Type B pancreatic cell (in vitro differentiated cells): ENCODE measurements at places on chromosomes 5 and 9.

GRCh38 chr5:89346573-89346972, 463.6 kb upstream of the MEF2C start:
- no peak for DNase-seq

- DNase-seq, result no peak
Measured at GRCh38 chr5:72206994-72207393, 99.7 kb downstream of the MAP1B start.

DNA sequence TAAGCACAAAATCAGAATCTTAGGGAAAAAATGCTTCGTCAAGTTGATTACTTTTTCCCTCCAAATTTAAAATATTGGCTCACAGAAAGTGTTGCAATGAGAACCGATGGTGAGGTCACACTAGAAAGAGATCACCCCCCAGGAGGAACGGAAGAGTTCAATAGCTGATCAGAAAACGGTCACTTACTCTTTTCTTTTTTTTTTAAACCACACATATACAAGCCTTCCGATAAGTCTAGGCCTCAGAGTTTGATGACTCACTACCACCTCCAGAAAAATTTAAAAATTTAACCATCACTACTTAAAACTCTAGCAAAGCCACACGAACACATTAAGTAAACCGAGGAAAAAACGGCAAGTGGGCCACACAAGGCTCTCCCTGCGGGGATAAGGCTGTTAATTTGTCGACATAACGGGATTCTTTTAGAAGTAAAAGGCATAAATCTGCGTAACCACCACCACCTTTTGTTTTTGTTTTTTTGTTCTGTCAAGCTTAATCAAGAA, 1.2 kb downstream of the SURF4 start:
- no peak for DNase-seq

DNA sequence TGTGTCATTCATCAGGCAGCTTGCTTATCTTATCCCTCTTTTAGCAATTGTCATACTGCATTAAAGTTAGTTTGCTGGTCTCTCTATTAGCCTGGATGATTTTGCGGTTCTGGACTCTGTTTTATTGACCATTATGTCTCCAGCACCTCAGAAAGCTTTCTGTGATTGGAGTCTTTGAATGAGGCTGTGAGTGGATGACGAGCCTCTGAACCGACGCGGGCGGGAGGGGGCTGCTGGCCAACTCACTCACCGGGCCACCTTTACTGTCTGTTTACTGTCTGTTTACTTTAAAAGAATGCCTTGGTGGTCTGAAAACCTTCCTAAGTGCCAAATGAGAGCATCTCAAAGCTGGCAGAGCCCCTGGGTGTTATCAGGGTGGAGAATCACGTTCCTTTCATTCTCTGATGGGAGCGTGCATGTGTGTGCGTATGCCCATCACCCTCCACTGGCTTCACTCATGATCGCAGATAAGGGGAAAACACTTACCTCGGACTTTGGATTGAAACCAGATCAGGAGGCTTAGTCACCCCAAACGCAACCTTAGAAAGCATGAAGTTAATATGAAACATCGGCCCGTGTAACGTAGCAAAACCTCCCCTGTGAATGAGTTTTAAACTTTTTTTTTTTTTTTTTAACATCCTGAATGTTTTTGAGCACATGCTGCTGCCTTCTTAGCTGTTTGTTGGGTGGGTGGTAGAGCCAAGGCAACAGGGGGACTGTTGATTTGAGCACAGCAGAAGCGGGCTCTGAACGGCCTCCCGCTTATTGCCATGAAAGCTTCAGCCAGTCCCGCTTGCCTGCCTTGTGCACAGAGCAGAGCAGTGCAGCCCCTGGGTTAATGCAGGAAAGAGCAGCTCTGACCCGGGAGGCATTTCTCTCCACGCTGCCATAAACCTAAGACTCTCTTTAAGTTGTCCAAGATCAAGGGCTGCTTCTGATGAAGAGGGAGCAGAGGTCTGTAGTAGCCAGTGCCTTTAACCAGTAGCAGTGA, 173.6 kb downstream of the GADD45G start:
- no peak for DNase-seq

DNA sequence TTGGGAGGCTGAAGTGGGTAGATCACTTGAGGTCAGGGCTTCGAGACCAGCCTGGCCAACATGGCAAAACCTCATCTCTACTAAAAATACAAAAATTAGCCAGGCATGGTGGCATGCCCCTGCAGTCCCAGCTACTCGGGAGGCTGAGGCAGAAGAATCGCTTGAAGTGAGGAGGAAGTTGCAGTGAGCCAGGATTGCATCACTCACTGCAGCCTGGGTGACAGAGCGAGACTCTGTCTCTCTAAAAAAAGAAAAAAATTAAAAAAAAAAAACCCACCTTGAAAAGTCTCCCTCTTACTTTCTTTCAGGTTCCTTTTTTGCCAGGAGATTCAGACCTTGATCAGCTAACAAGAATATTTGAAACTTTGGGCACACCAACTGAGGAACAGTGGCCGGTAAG, 34.2 kb downstream of the CDK7 start:
- no peak for DNase-seq

DNA sequence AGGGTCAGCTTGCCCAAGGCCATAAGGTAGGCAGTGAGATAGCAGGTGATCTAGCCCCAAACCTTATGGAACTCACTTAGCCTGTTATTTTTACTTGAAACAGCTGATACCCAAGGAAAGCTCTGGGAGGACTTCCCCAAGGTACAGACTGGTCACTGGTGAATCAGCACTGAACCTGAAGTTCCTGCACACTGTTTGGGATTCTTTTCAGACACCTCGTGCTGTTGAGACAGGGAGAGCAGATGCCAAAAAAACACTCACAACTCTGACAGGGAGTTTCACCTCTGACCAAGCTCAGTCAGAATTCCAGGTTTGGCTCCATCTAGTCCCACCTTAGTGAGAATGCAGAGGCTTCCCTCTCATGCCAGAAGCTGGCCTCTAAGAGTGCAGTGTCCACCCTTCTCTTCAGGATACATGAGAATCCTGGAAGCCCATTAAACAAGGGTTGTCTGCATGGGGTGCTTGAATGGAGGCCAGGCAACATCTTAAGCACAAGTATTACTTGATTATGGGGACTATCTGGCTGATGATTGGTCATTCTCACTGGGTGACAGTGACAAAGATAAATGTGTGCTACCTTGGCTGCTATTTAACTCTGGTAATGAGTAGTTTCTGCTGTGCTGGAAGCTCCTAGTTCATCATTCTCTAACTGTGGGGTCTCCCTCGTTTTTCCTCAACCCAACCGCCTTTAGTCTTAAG, 122.8 kb upstream of the SLIT3 start:
- no peak for DNase-seq

DNA sequence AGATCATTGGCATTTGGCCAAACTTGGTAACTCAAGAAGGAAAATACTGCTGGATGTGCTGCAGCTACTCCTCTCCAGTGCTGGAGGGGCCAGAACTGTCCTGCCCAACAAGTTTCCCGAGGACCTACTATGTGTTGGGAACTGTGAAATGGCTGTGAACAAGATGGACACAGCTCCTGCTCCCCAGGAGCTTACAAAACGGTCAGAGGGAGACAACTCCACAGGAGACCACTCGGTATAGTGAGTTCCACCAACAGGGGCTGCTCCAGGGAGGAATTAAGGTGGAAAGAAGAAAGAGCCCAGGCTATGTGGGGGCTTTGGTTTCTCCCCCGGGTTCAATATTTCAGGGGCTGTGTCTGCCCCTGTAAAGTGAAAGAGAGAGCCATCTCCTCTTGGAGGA, 78.8 kb downstream of the GNA14 start:
- DNase-seq, result no peak

- DNase-seq, result no peak
Measured at GRCh38 chr5:13516195-13516594, 428.3 kb downstream of the DNAH5 start.

DNA sequence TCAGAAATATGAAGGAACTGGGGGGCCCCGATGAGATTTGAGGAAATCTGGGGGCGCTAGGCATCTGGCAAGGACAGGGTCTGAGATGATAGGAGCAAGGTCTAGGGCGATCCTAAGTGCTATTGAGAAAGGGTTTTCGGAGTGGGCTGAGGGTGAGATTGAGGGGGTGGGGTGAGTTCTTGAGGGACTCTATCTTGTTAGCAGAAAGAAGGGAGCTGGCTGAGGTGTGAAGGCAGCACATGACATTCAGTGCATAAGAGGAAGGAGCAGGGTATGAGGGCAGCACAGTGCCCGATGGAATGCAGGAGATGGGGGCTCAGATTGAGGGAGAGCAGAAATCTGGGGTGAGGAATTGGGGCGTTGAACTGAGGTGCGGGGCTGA, 640 bp downstream of the TRIM32 start:
- DNase-seq, result no peak

GRCh38 chr9:14993901-14994554, 83.8 kb upstream of the FREM1 start:
- no peak for DNase-seq

DNA sequence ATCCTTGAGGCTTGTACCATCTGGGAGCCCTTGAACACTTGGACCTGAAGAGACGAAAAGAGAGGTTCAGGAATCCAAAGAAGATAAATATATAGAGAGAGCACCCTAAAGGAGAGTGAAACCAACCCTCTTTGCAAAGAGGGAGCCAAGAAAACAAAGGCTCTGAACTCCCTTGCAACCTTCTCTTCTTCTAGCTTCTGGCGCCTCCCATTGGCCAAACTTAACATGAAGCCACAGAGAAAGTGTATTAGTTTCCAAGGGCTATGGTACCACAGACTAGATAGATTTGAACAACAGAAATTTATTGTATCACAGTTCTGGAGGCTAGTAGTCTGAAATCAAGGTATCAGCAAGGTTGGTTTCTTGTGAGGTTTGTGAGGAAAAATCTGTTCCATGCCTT, 175.1 kb downstream of the HCN1 start:
- no peak for DNase-seq

DNA sequence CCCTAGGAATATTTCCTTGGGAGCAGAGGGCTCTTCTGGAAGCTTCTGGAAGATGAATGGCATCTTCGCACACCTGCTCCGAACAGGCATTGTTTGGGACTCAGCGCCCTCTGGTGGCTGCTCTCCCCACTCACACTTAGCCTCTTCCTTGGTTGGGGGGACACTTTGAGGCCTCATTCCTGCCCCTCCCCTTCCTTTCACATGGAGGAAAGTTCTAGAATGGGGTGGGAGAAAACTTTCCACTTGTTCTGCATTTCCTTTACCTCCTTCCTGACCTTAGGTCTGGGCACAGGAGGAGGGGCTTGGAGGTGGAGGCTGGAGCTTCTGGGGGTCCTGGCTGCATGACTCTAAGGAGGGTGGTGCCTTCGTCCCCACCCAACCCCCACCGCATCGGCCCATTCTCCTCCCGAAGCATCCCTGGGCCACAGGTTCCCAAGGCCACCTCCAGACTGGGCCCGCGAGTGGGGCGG, 19.3 kb upstream of the SMIM32 start:
- no peak for DNase-seq

- DNase-seq, result no peak
Measured at GRCh38 chr9:101514071-101514470, 19.6 kb upstream of the RNF20 start.

DNA sequence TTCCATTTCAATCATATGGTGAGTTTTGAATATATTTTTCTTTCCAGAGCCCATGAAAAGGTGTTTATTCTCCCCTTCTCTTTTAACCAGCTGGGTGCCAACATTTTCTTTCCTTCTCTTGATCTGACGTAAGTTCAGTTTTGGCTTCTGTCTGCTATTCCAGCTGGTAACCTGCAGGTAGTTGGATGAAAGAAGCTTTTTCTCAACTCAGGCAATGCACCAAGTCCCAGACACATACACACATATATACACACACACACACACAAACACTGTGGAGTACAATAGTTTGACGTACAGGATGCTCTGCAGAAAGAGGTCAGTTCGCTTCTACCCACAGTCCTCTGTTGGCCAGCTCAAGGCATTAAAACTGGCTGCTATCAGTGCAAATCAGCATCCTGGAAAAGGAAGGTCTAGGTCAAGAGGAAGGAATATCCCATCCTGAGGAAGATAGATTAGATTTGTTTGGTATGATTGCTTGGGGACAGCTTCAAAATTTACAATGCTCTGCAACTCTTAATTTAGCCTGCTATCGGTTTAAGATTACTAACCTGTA, 214.3 kb upstream of the SEMA6A start:
- no peak for DNase-seq

GRCh38 chr5:77170-77501, 14.8 kb upstream of the PLEKHG4B start:
- peak; percentile 64 for DNase-seq

DNA sequence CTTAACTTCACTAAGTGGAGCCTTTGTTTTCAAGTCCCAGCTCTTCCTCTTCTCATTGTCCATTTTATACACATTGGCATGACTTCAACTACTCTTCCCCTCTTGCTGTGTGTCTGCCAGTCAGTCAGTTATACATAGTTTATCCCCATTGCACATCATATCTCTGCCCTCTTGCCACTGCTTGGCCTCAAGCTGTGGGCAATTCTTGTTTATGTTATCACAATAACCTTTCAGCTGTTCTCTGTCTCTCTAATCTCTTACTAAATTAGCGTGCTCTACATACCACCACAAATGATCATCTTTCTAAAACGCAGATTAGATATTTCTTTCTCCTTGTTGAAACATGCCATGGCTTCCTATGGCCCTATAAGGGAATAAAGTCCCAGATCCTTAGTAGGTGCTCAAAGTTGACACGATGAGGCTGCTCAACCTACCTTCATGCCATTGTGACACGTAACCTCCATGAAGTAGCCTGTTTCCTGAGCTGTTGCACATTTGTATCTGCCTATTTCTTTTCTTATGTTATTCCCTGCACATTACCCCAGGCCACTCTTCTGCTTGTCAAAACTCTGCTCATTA, 239.3 kb downstream of the GAS1 start:
- no peak for DNase-seq

GRCh38 chr5:55176176-55176818, 3.3 kb upstream of the CDC20B start:
- DNase-seq, result no peak

- no peak for DNase-seq
Measured at GRCh38 chr9:83307066-83307724, 231.0 kb downstream of the FRMD3 start.

GRCh38 chr5:138543730-138544104, 681 bp upstream of the ETF1 start:
- peak; percentile 75 for DNase-seq

GRCh38 chr5:129506086-129506485, 46.0 kb downstream of the ADAMTS19 start:
- DNase-seq, result no peak

DNA sequence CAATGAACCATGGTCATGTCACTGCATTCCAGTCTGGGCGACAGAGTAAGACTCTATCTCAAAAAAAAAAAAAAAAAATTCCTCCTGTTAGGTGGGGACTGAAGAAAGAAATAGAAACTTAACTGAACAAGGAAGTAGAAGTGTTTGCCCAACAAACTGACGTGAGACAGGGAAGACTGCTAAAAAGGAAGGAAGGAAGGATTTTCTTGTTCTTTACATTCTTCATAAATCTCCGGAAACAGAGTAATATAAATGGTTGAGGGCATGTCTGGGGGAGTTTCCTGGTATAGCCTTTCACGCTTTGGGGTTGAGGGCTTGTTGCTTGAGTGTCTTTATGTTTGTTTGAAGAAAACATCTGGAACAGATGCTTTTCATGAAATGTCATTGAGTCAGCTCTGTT, 3.1 kb downstream of the TOR1B start:
- DNase-seq, result no peak
